Renal pelvis (tissue), 12 donors: ENCODE measurements at places on chromosomes 13 and 19.
A peak's percentile ranks its signal among the peaks of the same experiment; 100 is the strongest.

GRCh38 chr13:21020176-21020575 lies 41.2 kb downstream of the LATS2 start:
- no peak for DNase-seq

DNA sequence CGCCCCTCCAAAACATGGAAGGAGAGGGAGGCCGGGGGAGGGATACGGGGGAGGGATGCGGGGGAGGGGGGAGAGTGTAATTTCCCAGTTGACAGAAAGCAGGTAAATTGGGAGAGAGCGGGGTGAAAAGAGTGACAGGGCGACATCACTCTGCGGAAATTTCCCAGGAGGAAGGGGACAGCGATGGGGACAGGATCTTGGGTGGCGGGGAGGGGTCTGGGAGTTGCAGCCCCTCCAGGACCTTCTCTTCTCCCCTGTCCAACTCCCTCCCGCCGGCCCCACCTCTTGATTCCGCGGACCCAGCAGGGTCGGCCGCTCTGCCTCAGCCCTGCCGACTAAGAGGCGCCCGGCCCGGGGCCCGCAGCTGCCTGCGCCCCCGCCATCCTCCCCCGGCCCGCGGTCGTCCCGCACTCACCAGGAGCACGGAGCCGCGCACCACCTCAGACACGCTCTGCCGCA lies 108.0 kb upstream of the DOCK9 start:
- DNase-seq: no peak

GRCh38 chr19:45515081-45515624 lies 7.9 kb downstream of the VASP start:
- DNase-seq: no peak

DNA sequence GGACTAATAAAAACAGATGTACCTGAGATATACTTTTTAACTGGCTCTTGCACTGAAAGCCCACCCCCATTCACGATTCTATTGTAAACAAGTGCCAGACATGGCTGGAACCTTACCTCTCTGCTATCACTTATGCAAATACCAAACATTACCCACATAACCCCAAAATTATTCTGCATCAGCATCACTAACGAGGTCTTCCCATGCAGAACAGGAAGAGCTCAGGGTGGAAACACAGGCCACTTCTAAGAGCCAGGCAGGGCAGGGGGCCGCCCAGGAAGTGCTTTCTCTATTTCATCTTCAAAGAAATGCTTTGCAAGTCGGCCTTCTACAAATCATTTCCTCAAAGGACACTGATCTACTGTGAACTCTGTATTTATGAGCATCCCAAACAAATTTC lies 7.3 kb downstream of the IRS2 start:
- DNase-seq: no peak

DNA sequence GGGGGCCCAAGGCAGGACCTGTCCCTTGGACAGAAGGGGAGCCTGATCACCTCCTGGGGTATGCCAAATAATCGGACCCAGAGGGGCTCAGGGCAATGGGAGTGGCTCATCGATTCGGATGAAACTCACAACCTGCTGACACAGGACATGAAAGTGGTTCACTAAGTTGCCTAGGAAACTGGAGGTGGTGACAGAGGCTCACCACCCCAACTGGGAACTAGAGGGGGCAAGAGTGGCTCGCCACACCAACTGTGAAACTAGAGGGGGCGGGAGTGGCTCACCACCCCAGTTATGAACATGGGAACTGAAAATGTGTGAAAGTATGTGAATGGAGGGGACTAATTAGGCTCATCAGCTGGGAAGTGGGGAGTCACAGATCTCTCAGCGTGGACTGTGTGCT lies 46.3 kb upstream of the ZNF737 start:
- DNase-seq: no peak

DNA sequence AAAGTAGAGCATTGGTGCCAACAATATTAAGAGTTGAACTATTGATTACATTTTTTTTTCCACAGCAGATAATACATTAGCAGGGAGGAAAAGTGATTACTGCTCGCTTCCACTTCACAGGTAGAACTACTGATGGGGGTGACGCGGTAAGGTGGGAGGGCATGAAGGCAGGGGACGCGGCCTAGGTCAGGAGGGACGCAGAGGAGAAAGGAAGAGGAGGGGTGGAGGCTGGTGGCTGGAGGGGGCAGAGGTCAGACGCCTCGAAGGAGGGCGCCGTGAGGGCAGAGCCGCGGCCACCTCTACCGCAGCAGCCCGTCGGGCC lies 287 bp upstream of the B3GLCT start:
- no peak for DNase-seq

- no peak for DNase-seq
Observed at GRCh38 chr13:109329175-109329574, 457.2 kb downstream of the IRS2 start.

DNA sequence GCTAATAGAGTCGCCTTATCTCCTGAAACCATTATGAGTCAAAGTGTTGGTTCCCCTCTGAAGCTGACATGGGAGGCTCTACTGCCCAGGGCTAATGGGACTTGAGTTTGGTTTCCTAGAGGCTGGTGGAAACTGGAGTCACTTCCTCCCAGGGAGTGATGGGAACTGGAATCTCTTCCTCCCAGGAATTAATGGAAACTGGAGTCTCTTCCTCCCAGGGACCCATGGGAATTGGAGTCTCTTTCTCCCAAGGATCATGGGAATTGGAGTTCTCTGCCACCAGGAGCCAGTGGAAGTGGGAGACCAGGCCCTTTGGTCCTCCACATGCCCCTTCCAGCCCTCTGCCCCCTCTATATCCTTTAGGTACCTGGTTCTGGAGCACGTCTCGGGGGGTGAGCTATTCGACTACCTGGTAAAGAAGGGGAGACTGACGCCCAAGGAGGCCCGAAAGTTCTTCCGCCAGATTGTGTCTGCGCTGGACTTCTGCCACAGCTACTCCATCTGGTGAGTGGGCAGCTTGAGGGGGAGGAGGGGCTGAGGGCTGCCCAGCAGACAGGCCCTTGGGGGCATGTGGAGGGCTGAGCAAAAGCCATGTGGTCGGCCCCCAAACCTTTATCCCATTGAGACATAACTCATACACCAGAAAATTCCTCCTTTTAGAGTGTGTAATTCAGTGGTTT lies 5.5 kb downstream of the BRSK1 start:
- DNase-seq: no peak

DNA sequence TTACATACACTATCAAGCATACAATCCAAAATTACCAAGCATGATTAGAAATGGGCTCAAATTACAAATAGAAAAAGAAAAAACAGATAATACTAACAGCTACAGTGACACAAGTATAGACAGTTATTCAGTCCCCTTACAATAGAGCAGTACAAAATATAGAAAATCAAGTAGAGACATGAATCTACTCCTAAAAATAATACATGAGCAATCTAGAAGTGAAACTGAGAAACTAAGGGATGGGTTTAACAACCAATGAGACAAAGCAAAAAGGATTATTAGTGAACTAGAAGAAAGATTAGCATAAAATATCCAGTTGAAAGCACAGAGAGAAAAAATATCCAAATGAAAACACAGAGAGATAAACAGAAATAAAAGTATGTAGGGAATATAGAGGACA lies 426.7 kb downstream of the TBC1D4 start:
- no peak for DNase-seq

DNA sequence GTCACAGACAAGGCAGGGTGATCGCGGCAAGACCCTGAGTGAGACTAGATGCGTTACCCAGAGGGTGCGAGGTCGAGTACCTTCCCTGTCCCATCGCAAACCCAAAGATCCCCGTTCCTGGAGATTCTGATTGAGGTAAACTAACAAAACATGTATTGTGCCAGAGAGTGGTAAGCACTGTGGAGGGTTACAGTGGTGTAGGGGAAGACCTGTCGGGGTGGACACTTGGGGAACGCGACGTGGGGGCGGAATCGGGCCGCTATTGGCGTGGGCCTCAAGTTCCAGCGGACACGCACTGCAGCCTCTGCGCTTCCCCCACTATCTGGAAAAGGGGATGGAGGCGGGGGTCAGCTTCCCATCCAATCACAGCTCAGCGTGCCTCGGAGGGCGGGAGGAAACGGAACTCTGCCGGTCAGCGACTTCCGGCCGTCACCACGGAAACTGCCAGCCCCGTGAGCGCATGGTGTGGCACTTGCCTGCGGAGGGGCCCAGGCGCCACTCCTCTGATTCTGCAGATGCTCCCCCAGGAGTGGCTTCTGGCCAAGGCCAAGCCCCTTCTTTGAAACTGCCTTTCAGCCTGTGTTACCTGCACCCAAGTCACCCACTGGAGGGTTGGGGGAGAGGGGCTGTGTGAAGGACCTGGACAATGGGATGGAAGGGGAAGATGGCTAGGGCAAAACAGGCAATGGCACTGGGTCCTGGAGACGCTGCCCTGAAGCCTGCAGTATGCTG lies 1.0 kb upstream of the UBE2M start:
- DNase-seq: peak; percentile 92

GRCh38 chr13:45206340-45206739 lies 5.5 kb upstream of the KCTD4 start:
- DNase-seq: no peak

GRCh38 chr13:48220592-48220980 lies 12.4 kb upstream of the ITM2B start:
- no peak for DNase-seq

- no peak for DNase-seq
Observed at GRCh38 chr19:8457209-8457608, 12.4 kb downstream of the HNRNPM start.
